ENCODE measurements at places on chromosomes 2 and 18.

DNA sequence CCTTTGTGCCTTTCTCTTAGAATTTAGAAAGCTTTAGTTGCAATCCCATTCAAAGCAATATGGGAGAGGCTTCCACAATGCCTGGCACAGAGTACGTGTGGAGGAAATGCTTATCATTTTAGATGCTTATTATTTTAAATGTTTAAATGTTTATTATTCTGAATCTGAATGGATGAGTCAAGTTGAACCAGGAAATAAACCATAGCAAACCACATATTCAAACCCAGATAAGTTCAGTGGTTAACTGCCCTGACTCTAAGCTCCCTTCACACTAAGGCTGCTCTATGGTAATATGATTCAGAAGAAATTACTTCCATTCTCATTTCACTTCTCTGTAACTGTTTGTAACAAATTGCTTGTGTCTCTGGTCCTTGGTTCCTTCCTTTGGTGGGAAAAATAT, 5.2 kb upstream of the PPP4R1 start:
- DNase-seq, result no peak

GRCh38 chr18:74012954-74013630, 134.5 kb downstream of the FBXO15 start:
- peak; percentile 53 for DNase-seq

GRCh38 chr2:64288321-64289193, 144.3 kb upstream of the PELI1 start:
- no peak for DNase-seq

GRCh38 chr2:45806563-45807358, 155.3 kb downstream of the PRKCE start:
- no peak for DNase-seq

DNA sequence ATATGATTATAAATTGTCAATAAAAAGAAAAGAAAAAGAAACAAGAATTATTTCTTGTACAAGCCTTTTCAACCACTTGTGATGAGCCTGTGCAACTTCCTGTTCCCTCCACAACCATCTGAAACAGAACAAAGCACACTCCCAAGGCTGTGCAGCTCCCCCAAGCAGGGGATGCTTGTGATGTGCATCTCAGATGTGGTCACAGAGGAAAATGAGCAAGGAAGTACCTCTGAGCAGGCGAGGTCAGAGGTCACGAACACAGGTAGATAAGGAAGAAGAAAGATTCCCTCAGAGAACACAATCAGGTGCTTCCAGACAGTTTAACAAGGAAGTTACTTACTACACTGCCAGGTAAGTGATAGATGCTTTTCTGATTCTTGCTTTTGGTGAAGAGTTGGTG, 274.8 kb upstream of the SLC39A10 start:
- no peak for DNase-seq

DNA sequence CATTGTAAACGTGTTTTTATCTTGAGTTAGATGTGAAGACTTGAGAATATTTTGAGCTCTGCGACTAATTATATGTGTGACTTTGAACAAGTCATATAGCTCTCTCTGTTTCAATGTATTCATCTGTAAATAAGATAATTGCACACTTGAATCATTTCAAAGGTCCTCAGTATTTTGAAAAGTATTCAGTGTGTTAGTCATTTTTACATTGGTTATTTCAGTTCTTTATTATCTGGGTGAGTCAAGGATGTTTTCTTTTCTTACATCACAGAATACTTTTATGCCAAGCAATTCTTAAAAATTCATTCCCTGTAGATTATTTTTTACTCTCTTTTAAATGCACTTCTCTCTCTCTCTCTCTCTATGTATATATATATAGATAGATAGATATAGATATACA, 1098.0 kb upstream of the ZEB2 start:
- DNase-seq, result no peak

- DNase-seq, result no peak
Measured at GRCh38 chr18:30709595-30709994, 332.9 kb downstream of the DSC3 start.

GRCh38 chr2:45919711-45920111, 268.2 kb downstream of the PRKCE start:
- no peak for DNase-seq

DNA sequence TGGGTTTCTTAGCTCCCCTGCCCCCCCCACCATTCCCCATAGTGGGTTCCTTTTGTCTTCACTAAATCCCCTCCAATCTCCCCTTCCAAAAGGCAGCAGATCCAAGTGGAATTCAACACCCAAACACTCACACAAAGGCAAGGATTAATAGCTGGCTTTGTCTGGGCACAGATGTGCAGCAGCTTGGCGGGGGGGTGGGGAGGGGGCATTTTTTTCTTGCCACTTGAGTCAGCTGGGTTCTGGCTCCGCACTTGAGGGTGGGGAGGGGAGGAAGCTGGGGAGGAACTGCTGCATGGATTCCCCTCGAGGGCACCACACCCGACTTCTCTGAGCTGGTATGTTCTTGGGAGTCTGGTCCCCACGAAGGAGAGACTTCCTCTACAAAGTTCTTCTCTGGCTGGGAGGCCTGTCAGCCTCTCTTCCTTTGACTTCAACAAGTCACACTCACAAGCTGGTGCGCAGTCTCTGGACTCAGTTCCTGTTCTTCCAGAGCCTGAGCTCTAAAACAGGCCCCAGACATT, 36.0 kb downstream of the SERTAD2 start:
- DNase-seq, result no peak

GRCh38 chr2:109703077-109703476, 88.9 kb downstream of the SOWAHC start:
- DNase-seq, result no peak

DNA sequence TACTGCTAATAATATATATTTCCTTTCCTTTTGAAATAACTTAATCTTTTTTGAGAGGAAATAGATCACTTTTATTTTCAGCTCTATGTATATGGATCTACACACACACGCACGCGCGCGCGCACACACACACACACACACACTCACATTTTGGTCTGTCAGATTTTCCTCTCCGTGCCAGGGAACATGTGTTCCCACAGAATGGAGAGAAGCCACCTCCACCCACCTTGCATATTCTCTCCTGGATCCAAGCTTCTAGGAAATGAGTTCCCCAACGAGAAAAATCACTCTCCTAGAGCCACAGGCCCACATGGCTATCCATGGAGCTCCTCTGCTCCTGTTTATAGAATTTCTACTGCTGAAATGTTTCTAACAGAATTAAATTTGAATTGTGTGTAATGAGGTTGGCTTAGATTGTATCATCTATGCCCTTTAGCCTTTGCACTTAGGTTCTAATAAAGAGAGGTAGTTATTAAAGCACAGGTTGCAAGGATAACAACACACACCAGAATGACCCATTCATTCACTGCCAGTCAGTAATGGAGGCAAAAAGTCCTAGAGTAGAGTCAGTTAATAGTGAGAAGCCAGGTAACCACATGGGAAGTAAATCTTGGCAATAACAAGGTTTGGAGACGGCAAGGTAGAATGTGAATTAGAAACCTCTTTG, 19.7 kb downstream of the IFIH1 start:
- peak; percentile 37 for DNase-seq

GRCh38 chr2:209762563-209762962, 9.1 kb upstream of the UNC80 start:
- no peak for DNase-seq

DNA sequence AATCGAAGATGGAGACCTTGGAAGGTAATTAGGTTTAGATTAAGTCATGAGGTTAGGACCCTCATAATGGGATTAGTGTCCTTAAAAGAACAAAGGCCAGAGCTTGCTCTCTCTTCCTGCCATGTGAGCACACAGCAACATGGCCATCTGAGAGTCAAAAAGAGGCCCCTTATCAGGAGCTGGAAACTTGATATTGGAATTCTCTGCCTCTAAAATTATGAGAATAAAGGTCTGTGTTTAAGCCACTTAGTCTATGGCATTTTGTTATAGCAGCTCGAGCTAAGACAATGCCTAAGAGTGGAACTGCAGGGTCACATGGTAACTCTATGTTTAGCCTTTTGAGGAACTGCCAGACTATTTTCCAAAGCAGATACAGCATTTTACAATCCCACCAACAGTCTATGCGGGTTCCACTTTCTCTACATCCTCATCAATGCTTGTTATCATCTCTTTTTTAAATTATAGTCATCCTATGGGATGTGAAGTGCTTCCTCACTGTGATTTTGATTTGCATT, 42.4 kb downstream of the THADA start:
- no peak for DNase-seq

All from upper lobe of left lung (tissue), 6 donors.